ENCODE measurements at places on chromosomes 6 and 20.

DNA sequence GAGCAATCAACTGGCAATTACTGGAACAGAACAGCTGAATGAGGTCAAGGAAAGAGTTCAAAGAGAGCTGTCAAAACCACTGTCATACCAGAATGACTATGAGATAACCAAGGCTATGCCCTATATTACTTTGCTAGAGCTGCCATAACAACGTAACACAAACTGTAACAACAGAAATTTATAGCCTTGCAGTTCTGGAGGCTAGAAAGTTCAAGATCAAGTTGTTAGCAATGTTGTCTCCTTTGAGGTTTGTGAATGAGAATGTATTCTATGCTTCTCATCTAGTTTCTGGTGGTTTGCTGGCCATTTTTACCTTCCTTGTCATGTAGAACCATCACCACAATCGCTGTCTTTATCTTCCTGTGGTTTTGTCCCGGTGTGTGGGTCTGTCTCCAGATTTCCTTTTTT is 1323.0 kb upstream of the GJE1 start:
- DNase-seq = no peak

DNA sequence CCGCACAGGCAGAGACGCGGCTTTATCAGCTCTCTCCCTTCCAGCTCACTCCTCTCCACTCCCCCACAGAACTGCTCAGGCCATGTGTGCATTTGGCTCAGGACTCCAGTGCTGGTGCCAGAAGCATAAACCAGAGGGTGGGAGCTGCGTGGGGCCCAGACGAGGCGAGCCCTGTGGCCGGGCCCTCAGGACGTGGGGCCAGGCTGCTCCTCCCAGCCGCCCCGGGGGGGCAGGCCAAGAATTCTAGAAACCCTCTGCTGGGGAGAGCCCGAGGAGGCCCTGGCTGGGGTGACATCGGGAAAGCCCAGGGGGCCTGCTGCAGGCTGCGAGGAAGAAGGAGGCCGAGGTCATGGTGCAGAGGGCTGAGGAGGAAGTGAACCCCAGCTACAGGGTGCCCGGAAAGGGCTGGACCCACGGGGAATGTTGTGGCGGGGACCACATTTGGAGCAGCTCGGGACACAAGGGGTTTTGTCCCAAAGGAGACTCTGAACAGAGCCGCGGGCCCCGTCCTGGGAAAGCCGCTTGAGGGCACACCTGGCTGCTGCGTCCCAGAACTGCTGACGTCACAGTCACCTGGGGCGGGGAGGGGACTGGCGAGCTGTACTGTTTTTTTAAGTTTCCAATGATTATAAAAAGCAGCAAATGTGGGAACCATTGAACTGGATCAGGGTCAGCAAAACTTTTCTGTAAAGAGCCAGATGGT is 107.1 kb downstream of the BANF2 start:
- no peak for DNase-seq

DNA sequence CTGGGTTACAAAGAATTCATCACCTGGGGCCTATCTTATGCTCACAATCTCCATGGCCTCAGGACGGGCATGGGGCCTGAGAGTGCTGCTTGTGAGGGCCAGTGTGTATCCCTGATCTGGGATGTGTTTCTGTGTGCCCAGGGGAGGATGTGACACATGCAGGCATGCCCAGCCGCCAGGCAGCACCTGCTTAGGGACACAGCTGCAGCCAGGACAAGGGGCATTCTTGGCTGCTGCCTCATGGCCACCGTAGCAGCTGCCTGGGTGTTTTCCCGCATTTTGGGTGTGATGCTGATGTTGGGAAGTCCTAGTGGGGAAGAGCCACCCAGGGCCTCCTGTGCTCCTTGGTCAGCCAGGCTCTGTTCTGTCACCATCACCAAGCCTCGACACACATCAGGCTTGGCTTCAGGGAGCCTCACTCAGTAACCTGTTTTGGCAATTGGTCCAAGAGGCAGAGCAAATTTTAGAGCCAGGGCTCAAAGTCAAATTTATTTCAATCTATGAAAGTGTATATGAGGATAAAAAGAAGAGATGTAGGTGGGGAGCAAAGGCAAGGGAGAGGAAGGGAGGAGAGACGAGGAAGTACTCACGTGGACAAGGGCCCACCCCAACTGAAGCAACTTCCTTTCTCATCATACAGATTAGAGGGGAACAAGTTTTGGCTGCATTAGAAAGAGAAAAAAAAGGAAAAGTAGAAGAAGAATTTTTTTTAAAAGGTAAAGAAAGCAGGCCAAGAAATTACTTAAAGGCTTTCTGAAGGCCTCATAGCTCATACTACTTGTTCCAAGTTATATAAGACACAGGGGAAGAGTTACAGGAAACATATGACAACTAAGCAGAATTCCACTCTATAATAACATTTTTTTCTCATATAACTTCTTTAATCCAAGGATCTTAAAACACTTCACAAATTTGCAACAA is 269.9 kb upstream of the SUPT3H start:
- no peak for DNase-seq

GRCh38 chr20:8424010-8424409 is 291.9 kb downstream of the PLCB1 start:
- DNase-seq = no peak

GRCh38 chr20:20202768-20203167 is 150.4 kb downstream of the CFAP61 start:
- no peak for DNase-seq

- no peak for DNase-seq
Measured at GRCh38 chr20:39646874-39647413, 684.8 kb downstream of the DHX35 start.

GRCh38 chr6:138680085-138680484 is 93.5 kb upstream of the CCDC28A start:
- no peak for DNase-seq

GRCh38 chr6:52400313-52401041 is 19.7 kb upstream of the EFHC1 start:
- DNase-seq = no peak

DNA sequence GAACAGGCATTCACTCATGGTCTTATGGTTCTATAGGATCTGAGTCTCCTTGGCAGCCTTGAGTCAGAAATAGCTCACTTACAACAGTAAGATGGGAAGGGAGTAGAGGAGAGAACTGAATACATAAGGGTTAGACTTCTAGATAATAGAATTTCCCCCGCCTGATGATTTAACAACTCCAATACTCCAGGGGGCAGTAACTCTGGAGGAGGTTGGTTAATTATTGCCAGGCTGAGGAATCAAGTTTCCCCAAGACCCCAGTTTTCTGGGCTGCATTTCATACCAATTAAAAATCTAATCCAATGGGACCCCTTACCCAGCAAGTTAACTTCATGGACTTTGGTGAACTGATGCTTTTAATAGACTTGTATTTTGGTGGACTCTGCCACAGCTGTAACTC is 94.2 kb upstream of the MOCS1 start:
- no peak for DNase-seq

DNA sequence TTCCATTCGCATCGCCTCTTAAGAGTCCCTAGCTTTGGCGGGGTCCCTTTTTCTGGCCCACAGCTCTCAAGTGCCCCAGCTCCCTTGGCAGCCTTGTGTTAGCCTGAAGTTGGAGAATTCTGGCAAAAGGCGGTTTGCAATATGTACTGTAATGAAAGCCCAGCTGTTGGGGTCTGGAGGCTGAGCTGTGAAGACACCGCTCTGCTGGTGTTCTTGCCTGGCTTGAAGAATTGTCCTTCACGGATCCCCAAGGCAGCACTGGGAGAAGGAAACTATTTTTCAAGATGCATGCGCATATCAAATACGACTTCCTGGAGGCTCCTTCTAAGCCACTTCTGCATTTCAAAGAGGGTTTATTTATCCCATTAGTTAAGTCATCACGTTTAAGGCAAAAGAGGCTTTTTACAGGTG is 21.4 kb upstream of the CITED2 start:
- DNase-seq = no peak

DNA sequence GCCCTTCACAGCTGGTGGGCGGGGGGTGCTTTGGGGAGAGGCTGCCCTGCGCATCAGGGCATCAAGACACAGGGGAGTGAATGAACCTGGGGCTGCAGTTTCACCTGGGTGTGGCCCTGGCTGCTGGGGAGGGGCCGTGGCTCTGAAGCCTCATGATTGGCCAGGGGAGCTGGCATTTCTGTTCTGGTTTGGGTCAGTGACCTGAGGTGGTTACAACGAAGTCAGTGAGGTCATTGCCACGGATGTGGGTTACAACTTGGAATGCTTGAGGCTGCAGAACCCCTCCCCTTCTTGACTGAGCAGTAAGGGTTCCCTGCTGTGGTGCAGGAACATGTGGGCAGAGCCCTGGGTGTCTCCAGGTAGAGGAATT is 3.0 kb downstream of the TCEA2 start:
- DNase-seq = no peak

DNA sequence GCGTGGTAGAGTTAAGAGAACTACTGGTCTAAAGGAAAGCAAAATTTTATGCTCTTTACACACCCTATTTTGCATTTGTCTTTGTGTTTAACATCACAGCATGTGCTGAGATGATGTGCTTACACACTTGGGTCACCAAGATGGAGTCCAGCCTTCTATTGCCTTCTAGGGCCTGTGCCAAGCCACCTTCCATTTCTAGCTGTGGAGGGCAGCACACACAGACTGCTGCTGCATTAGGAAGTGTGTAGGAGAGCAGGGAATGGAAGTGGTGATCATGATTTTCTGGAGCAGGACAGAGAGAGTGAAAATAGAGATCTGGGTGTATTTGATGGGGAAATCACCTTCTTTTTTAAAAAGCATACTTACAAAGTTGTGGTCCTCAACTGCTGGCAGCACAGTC is 191.6 kb downstream of the SOX4 start:
- DNase-seq = no peak

DNA sequence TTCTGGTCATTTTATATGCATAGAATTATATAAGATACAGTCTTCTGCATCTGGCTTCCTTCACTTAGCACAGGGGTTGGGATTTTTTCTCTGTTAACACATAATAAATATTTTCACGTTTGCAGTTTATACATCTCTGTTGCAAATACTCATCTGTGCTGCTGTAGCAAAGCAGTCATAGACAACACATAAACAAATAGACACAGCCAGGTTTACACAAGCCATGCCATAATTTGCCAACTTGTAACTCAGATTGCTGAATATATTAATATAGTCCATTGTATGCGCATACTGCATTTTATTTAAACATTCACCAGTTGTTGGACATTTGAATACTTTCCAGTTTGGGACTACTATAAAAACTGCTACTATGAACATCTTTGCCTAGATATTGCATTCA is 35.0 kb downstream of the LMBRD1 start:
- DNase-seq = no peak

DNA sequence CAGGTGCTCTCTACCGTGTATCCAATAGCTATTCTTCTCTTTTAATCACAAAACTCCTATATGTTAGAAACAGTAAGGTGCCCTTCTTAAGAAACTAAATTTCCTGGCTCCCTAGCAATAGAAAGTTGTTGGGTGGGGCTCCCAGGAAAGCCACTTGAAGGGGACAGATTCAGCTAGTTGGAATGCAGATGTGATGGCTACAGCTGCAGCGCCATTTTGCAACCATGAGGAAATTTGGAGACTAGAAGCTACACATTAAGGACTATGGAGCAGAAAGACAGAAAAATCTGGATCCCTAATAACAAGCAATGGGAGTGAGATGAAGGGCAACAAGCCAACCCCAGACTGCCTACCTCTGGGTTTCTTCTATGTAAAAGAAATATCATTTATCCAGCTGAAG is 108.8 kb upstream of the AFDN start:
- no peak for DNase-seq

Measured in stimulated activated CD4-positive, alpha-beta T cell treated with anti-CD3 and anti-CD28 coated beads, Interleukin-1b, Interleukin-23, amount 100 ng/mL, for 24 hours (primary cell).